ENCODE measurements at places on chromosomes 12 and 14.

DNA sequence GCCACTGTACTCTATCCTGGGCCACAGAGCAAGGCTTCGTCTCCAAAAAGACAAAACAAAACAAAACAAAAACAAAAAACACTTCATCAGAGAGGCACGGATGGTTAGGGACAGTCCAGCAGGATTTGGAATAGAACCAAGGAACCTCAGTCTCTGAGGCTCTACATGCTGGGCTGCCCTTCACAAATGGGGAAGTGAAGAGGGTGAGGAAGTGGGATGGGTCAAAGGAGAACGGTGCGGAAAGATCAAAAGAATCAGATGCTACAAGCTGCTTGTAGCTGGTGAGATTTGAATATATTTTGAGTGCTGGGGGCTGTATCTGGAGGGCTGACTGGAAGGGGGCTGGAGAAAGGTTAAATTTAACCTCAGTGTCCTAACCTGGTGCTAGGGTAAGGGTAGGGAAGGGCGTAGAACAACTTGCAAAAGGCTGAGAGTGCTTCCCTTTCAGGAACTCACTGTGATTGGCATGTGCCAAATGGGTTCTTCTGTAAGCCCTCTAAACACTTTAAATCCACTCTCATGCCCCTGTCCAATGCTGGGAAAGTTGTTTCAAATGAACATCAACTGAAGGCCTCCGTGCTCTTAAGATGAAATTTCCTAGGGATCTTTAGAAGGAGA, 4.6 kb downstream of the FOXJ2 start:
- peak overlapping the region; percentile 75 for H3K4me3 ChIP-seq
- no peaks in the 10 kb centered on the region for H3K27me3 ChIP-seq
- peaks cover 46% of the 10 kb centered on the region for H3K4me1 ChIP-seq
- H3K36me3 ChIP-seq, result peaks cover 8% of the 10 kb centered on the region

DNA sequence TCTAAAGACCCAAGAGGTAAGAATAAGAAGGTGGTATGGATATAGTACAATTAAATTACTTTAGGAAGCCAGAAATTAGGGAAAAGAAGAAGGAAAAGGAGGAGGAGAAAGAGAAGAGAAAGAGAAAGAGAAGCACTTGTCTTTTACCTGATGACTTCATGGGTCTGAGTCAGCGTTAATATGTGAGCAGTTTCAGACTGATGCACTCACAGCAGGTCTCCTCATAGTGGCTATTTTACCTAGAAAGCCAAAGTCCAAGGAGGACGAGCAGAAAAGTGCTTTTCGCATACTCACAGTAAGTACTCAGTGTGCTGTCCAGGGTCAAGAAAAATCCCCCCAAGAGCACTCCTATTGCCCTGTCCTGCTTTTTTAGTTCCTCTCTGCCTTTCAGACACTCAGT, 222.1 kb downstream of the C12orf42 start:
- peaks cover 8% of the 10 kb centered on the region for H3K4me1 ChIP-seq
- H3K27ac ChIP-seq, result no peak overlapping the region
- H3K36me3 ChIP-seq, result peaks cover 2% of the 10 kb centered on the region
- DNase-seq, result no peak
- H3K27me3 ChIP-seq, result no peaks in the 10 kb centered on the region

GRCh38 chr14:47259796-47260195, 415.6 kb downstream of the MDGA2 start:
- no peak overlapping the region for H3K4me3 ChIP-seq
- H3K36me3 ChIP-seq, result no peaks in the 10 kb centered on the region
- no peaks in the 10 kb centered on the region for H3K27me3 ChIP-seq
- DNase-seq, result no peak

- peaks cover 4% of the 10 kb centered on the region for H3K27me3 ChIP-seq
- H3K27ac ChIP-seq, result no peak overlapping the region
- DNase-seq, result no peak
- no peak overlapping the region for H3K4me3 ChIP-seq
- no peaks in the 10 kb centered on the region for H3K36me3 ChIP-seq
Observed at GRCh38 chr12:125503128-125503527, 437.9 kb downstream of the AACS start.

DNA sequence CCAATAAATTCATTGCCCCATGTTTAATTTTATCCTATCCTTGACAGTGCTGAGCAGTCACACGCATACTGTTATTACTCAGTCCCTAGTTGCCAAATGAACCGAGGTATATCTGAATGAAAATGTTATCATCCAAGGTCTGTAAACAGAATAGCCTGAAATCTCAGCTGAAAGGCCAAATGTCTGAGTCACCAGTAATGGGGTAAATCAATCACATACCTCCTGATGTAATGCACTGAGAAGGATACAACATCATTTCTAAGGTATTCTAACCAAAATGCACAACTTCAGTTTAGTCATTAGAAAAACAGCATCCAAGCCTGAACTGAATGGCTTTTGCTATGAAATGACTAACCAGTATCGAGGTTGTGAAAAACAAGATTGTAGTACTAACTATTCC, 228.6 kb downstream of the DPF3 start:
- H3K36me3 ChIP-seq, result peaks cover 28% of the 10 kb centered on the region
- no peak overlapping the region for H3K4me3 ChIP-seq
- DNase-seq, result no peak

DNA sequence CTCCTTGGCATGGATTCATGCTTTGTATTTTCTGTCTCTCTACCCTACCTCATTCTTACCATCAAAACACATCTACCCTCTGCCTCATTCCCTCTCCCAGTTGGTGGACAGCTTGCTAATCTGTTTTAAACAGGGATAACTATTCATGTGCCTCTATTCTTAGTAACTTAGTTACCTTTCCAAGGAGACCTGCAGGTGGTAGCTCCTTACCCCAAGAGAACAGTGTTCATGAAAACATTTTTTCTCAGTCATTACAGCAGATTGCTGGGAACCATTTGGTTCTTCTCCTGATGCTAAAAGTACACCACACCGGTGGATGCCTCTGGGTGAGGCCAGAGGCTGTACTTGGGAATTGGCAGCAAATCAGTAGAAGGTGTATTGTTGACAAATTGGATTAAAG, 73.0 kb downstream of the CMKLR1 start:
- peaks cover 2% of the 10 kb centered on the region for H3K27me3 ChIP-seq
- H3K4me3 ChIP-seq, result no peak overlapping the region
- no peak overlapping the region for H3K27ac ChIP-seq
- H3K36me3 ChIP-seq, result no peaks in the 10 kb centered on the region
- no peak for DNase-seq
- no peaks in the 10 kb centered on the region for H3K4me1 ChIP-seq

GRCh38 chr14:75587388-75587787, 9.0 kb downstream of the FLVCR2 start:
- H3K27ac ChIP-seq, result no peak overlapping the region
- H3K36me3 ChIP-seq, result no peaks in the 10 kb centered on the region
- no peak overlapping the region for H3K4me3 ChIP-seq
- DNase-seq, result no peak

- no peaks in the 10 kb centered on the region for H3K36me3 ChIP-seq
- no peak overlapping the region for H3K27ac ChIP-seq
- no peak for DNase-seq
- peaks cover 15% of the 10 kb centered on the region for H3K27me3 ChIP-seq
- H3K4me1 ChIP-seq, result no peaks in the 10 kb centered on the region
Observed at GRCh38 chr12:58174316-58174715, 232.9 kb downstream of the ATP23 start.

GRCh38 chr12:15819644-15820437, 30.7 kb upstream of the EPS8 start:
- H3K27me3 ChIP-seq, result peaks cover 1% of the 10 kb centered on the region
- H3K27ac ChIP-seq, result no peak overlapping the region
- H3K4me3 ChIP-seq, result no peak overlapping the region
- H3K4me1 ChIP-seq, result no peaks in the 10 kb centered on the region

DNA sequence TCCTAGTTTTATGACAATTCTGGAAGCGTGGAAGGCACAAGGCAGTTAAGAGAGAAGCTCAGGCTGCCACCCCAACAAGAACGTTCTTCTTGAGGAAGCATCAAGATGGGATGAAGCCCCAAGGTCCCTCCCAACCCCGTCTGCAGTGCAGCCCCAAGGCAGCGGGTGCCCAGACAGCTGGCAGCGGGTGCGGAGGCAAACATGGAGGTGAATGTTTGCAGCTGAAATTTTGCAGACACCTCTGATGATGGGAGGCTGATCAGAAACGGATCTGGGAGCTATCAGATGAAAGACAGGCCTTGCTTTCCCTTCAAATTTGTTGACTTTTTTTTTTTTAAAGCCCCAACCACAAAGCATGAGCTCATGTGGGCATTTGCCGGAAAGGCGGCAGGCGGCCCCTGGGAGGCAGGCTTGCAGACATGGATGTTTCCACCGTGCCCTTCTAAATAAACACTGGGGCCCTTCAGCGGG, 230.7 kb upstream of the RTL1 start:
- H3K27me3 ChIP-seq, result peaks cover 19% of the 10 kb centered on the region
- no peak overlapping the region for H3K27ac ChIP-seq
- H3K36me3 ChIP-seq, result no peaks in the 10 kb centered on the region
- H3K4me1 ChIP-seq, result peaks cover 2% of the 10 kb centered on the region
- DNase-seq, result no peak

GRCh38 chr14:100330388-100330931, 7.3 kb downstream of the SLC25A47 start:
- no peak overlapping the region for H3K27ac ChIP-seq
- H3K36me3 ChIP-seq, result peaks cover 5% of the 10 kb centered on the region
- no peaks in the 10 kb centered on the region for H3K4me1 ChIP-seq
- DNase-seq, result no peak

- H3K27ac ChIP-seq, result no peak overlapping the region
- H3K36me3 ChIP-seq, result peaks cover 8% of the 10 kb centered on the region
- H3K4me3 ChIP-seq, result no peak overlapping the region
- peaks cover 9% of the 10 kb centered on the region for H3K27me3 ChIP-seq
- DNase-seq, result no peak
Observed at GRCh38 chr12:57606821-57607220, 2.2 kb downstream of the DTX3 start.

GRCh38 chr14:59422069-59422881, 42.9 kb downstream of the GPR135 start:
- H3K27ac ChIP-seq, result no peak overlapping the region
- H3K36me3 ChIP-seq, result peaks cover 1% of the 10 kb centered on the region
- no peak for DNase-seq
- H3K4me3 ChIP-seq, result no peak overlapping the region
- peaks cover 29% of the 10 kb centered on the region for H3K27me3 ChIP-seq

GRCh38 chr14:34171431-34172172, 220.7 kb upstream of the EGLN3 start:
- H3K27ac ChIP-seq, result no peak overlapping the region
- no peaks in the 10 kb centered on the region for H3K4me1 ChIP-seq
- H3K4me3 ChIP-seq, result no peak overlapping the region
- H3K27me3 ChIP-seq, result peaks cover 21% of the 10 kb centered on the region

- peak overlapping the region; percentile 83 for H3K4me3 ChIP-seq
- peaks cover 43% of the 10 kb centered on the region for H3K36me3 ChIP-seq
- peak overlapping the region; percentile 89 for H3K27ac ChIP-seq
- peaks cover 61% of the 10 kb centered on the region for H3K4me1 ChIP-seq
- H3K27me3 ChIP-seq, result no peaks in the 10 kb centered on the region
Observed at GRCh38 chr12:14394317-14395073, 29.0 kb downstream of the ATF7IP start.

DNA sequence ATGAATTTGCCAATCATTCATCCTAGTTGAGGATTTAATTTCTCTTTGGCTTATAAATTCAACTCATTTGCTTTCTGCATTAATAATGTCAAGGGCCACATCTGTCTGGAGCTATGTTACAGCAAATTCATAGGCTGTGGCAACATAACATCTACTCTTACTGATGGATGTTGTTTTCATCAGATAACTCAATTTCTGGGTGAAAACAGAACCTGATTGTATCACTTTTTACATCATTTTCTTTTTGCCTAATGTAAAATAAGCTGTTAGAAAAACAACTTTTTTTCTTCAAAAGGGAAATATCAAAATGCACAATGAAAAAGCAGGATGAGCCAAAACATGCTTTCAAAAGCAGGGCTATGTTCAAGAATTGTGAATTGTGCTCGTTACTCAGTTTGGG, 73.3 kb downstream of the HELB start:
- H3K4me1 ChIP-seq, result peaks cover 2% of the 10 kb centered on the region
- H3K27me3 ChIP-seq, result no peaks in the 10 kb centered on the region
- peaks cover 5% of the 10 kb centered on the region for H3K36me3 ChIP-seq
- no peak overlapping the region for H3K27ac ChIP-seq

DNA sequence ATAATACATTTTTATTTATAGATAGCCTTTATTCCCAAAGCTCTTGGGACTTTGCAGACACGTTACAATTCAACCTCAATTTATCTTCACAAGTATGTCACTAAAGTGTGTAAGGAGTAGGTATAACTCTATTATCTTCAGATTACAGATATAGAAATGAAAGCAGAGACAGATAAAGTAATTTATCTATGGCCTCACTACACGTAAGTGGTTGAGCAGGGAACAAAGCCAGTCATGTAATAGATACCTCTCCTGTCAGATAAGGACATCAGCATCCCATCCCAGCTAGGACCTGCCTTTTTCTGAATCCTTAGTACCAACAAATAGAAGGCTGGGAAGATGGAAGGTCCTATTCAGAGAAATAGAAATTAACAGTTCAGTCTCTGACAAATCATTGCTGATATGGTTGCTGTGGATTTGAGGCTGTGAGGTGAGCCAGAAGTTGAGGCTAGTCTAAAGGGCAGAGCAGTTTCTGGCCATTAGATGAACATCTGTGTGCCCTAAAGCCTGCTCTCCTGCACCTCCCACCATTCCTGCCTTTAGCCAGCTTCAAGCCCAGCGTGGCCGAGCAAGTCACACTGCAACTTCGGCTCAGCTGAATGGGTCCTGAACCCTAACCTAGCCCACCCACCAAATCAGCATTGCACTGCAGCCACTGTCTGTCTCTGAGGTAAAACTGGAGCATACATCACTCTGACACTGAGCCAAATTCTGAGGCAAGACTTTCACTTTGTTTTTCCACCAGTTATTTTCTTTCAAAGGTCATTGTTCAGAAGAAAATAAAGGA, 71.1 kb upstream of the PLEKHA5 start:
- no peak overlapping the region for H3K4me3 ChIP-seq
- peaks cover 3% of the 10 kb centered on the region for H3K4me1 ChIP-seq
- H3K27me3 ChIP-seq, result peaks cover 3% of the 10 kb centered on the region
- no peaks in the 10 kb centered on the region for H3K36me3 ChIP-seq
- DNase-seq, result no peak

DNA sequence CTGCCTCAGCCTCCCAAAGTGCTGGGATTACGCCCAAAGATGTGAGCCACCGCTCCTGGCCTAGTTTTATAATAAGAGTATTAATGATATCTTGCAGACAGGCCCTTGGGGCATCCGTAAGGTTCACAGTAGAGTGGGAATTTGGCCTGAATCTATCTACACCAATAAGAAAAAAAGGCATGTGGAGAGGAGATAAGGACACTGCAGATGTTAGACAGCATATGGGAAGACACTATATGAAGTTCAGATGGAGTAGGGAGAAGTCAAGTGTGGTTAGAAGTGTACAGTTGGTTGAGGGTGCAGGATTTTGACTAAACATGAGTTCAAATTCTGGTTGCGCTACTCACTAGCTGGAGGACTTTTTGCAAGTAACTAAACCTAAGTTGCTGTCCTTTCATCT, 8.5 kb upstream of the TTC8 start:
- H3K36me3 ChIP-seq, result no peaks in the 10 kb centered on the region
- H3K27ac ChIP-seq, result no peak overlapping the region
- peaks cover 19% of the 10 kb centered on the region for H3K27me3 ChIP-seq
- H3K4me1 ChIP-seq, result no peaks in the 10 kb centered on the region
- DNase-seq, result no peak
- no peak overlapping the region for H3K4me3 ChIP-seq

- DNase-seq, result no peak
- H3K4me1 ChIP-seq, result peaks cover 8% of the 10 kb centered on the region
- no peak overlapping the region for H3K4me3 ChIP-seq
- H3K36me3 ChIP-seq, result no peaks in the 10 kb centered on the region
- H3K27me3 ChIP-seq, result peaks cover 95% of the 10 kb centered on the region
- H3K27ac ChIP-seq, result no peak overlapping the region
Observed at GRCh38 chr14:60639674-60640073, 9.6 kb downstream of the SIX1 start.

Measured in activated naive CD8-positive, alpha-beta T cell treated with anti-CD3 and anti-CD28 coated beads, Interleukin-2, amount 10 ng/mL, durations not matched to agents 7 days and 5 days (primary cell).